ENCODE measurements at places on chromosomes 6 and 20.

GRCh38 chr6:91659891-91660290 lies 1073.0 kb upstream of the MAP3K7 start:
- no peak overlapping the region for H3K27ac ChIP-seq
- H3K4me3 ChIP-seq = no peak overlapping the region
- no peak for DNase-seq
- no peaks in the 10 kb centered on the region for H3K27me3 ChIP-seq

DNA sequence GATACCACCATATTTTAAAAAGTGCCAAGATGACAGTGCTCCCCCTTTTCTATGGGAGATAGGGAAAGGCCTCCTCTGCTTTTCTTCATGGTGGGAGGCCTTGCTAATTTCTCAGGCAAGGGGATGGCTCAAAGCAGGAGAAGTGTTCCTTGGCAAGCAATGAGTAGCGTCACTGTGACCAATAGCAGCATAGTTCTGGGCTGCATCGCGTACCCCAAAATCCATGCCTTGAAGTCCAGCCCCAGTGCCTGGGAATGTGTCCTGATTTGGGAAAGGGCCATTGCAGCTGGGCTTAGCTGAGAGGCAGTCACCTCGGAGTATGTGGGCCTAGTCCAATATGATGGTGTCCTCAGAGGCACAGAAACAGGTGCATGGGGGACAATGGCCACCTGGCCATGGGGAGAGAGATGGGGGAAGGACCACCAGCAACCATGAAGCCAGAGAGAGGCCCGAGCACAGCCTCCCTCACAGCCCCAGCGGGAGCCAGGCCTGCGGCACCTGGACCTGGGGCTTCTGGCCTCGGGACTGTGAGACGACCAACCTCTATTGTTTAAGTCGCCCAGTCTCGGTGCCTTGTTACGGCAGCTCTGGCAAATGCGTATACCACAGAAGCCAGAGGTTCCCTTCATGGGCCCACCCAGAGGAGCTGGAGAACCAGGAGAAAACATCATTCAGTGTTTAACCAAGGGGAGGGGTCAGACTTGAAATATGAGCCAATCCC lies 153.1 kb upstream of the RPS6KA2 start:
- H3K27ac ChIP-seq = no peak overlapping the region
- H3K36me3 ChIP-seq = no peaks in the 10 kb centered on the region
- no peak for DNase-seq
- H3K4me3 ChIP-seq = no peak overlapping the region

DNA sequence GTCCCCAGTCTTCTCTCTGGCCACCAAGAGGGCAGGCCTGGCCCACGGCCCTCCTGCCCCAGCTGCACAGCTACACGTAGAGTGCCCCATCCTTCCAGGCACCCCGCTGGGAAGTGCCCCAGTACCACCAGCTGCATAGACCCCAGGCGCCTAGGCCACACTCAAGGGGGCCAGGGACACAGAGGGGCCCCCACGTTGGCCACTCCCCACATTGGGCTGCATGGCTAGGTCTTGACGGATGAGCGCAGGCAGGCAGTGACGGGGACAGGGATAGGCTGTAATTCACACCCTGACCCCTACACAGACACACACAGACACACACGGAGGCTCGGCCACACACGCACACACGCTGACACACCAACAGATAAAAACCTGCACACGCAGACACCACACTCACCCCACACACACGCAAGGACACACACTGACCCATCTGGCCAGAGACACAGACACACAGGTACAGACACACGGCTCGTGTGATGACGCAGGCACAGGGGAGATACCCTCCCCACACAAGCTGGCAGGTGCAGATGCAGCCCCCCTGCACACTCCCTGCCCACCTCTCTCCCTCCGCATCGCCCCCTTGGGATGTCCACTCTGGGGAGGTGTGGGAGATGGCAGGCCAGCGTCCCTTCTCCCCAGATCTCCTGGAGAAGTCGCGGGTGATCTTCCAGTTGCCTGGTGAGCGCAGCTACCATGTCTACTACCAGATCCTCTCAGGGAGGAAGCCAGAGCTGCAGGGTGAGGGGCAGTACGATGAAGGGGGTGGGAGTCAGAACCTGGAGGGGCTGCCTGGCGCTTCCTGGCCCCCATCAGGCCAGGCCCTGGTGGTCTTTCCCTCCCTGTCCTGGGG lies 30.0 kb downstream of the MYH7B start:
- H3K36me3 ChIP-seq = no peaks in the 10 kb centered on the region
- peak; percentile 24 for DNase-seq
- H3K4me1 ChIP-seq = peaks cover 4% of the 10 kb centered on the region
- no peaks in the 10 kb centered on the region for H3K27me3 ChIP-seq
- no peak overlapping the region for H3K27ac ChIP-seq
- H3K4me3 ChIP-seq = no peak overlapping the region

DNA sequence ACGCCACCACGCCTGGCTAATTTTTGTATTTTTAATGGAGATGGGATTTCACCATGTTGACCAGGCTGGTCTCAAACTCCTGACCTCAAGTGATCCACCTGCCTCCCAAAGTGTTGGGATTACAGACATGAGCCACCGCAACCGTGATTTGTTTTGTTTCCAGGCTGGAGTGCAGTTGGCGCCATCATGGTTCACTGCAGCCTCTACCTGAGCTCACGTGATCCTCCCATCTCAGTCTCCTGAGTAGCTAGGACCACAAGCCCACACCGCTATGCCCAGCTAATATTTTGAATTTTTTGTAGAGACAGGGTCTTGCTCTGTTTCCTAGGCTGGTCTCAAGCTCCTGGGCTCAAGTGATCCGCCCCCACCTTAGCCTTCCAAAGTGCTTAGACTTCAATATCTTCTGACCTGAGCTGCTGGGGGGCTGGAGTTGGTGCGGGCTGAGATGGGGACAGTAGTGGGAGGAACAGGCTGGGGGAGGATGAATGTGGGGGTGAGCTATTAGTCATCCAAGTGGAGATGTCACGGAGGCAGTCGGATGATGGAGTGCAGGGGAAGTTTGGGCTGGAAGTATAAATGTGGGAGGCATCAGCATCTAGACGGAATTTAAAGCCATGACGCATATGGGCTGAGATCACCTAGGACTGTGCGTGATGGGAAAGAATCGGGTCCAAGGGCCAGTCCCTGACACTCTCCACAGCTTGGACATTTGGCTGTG lies 23.1 kb upstream of the ZMYND8 start:
- no peak for DNase-seq
- H3K4me1 ChIP-seq = peaks cover 22% of the 10 kb centered on the region
- no peaks in the 10 kb centered on the region for H3K36me3 ChIP-seq
- H3K27me3 ChIP-seq = no peaks in the 10 kb centered on the region
- no peak overlapping the region for H3K27ac ChIP-seq

- no peaks in the 10 kb centered on the region for H3K36me3 ChIP-seq
- H3K27ac ChIP-seq = no peak overlapping the region
- DNase-seq = peak; percentile 29
- no peak overlapping the region for H3K4me3 ChIP-seq
- H3K27me3 ChIP-seq = no peaks in the 10 kb centered on the region
Observed at GRCh38 chr6:122709922-122710512, 69.5 kb upstream of the FABP7 start.

DNA sequence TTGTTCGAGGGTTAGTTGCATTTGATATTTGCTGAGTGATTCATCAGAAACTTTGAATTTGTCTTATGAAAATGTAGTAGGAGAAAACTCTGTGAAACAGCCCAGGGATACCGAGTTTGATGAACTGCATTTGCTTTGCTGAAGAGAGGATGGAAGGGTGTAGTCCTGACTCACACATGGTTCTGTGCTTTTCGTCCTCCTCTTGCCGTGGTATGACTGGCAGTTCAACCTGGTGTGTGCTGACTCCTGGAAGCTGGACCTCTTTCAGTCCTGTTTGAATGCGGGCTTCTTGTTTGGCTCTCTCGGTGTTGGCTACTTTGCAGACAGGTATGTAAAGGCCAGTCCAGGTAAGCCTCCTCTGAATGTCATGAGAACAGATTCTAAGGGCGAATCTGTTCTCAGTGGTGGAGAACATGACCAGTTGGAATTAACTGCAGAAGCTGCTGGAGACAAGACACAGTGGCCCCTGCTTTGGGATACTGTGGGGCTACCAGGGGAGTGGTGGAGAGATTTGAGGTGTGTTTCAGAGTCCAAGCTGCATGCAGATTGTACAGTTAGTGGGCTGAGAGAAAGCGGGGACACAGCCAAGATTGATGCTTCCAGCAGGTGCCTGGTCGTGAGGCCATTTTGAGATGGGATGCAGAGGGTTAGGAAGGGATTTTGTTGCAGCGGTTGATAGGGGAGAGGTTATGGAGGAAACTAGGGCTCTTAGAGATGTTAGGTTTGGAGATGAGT lies 8.4 kb downstream of the SLC22A1 start:
- no peak overlapping the region for H3K4me3 ChIP-seq
- H3K27ac ChIP-seq = no peak overlapping the region
- no peaks in the 10 kb centered on the region for H3K36me3 ChIP-seq
- H3K4me1 ChIP-seq = no peaks in the 10 kb centered on the region
- no peaks in the 10 kb centered on the region for H3K27me3 ChIP-seq
- DNase-seq = no peak

DNA sequence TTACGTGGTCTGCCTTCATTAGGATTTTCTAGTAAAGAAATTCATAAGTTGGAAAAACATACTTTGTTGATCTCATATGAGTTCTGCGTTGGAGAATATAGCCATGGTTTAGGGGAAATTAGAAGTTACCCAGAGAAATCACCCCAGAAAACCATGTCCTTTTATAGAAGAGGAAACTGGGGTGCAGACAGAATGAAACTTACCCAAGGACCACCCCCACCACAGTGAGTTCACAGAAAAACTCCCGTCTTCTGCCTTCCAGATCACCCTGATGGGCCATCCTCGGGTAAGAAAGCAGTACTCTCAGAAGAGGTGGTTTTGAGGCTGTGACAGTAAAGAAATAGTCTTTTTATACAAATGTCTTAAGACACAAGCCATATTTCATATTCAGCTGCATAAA lies 25.1 kb upstream of the MAFB start:
- H3K36me3 ChIP-seq = no peaks in the 10 kb centered on the region
- H3K4me3 ChIP-seq = no peak overlapping the region
- no peaks in the 10 kb centered on the region for H3K4me1 ChIP-seq

GRCh38 chr20:47102629-47103028 lies 208.0 kb downstream of the EYA2 start:
- no peaks in the 10 kb centered on the region for H3K27me3 ChIP-seq
- H3K4me3 ChIP-seq = no peak overlapping the region
- no peak overlapping the region for H3K27ac ChIP-seq
- H3K4me1 ChIP-seq = no peaks in the 10 kb centered on the region
- no peaks in the 10 kb centered on the region for H3K36me3 ChIP-seq

GRCh38 chr6:158764926-158765325 lies 54.2 kb downstream of the EZR start:
- peaks cover 57% of the 10 kb centered on the region for H3K36me3 ChIP-seq
- H3K27ac ChIP-seq = no peak overlapping the region
- no peaks in the 10 kb centered on the region for H3K27me3 ChIP-seq
- H3K4me1 ChIP-seq = peaks cover 19% of the 10 kb centered on the region
- DNase-seq = peak; percentile 9

GRCh38 chr20:23245553-23246181 lies 104.9 kb upstream of the NXT1 start:
- peaks cover 3% of the 10 kb centered on the region for H3K27me3 ChIP-seq
- peaks cover 22% of the 10 kb centered on the region for H3K4me1 ChIP-seq
- no peak overlapping the region for H3K27ac ChIP-seq
- H3K36me3 ChIP-seq = no peaks in the 10 kb centered on the region

- DNase-seq = no peak
- no peaks in the 10 kb centered on the region for H3K27me3 ChIP-seq
- H3K36me3 ChIP-seq = no peaks in the 10 kb centered on the region
- no peak overlapping the region for H3K4me3 ChIP-seq
- H3K27ac ChIP-seq = no peak overlapping the region
Observed at GRCh38 chr6:45200510-45200909, 127.6 kb upstream of the RUNX2 start.

DNA sequence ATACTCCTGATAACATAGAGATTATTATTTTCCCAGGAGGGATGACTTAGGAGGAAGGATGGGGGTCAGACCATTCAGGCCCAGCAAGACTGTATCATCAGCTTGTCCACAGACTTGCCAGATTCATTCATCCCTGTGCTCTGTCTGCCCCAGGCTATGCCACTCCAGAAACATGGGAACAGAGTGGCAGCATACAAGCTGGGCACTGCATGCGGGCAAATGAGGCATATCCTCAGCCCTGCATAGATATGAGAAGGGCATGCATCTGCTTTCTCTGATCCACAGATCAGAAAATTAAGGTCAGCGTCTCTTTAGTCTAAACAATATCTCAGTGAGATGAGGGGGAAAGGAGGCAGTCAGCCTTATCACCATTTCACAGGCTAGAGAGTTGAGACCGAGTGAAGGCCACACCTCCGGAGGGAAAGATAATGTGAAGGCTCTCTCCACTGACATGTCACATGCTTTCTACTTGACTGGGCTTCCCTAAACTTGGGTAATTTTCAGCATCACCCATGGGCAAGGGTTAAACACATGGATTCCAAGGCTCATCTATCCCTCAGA lies 140.5 kb downstream of the TFAP2B start:
- no peak overlapping the region for H3K4me3 ChIP-seq
- H3K4me1 ChIP-seq = no peaks in the 10 kb centered on the region
- no peak overlapping the region for H3K27ac ChIP-seq
- H3K27me3 ChIP-seq = no peaks in the 10 kb centered on the region
- H3K36me3 ChIP-seq = no peaks in the 10 kb centered on the region

- H3K36me3 ChIP-seq = no peaks in the 10 kb centered on the region
- no peak for DNase-seq
- no peak overlapping the region for H3K4me3 ChIP-seq
- no peaks in the 10 kb centered on the region for H3K4me1 ChIP-seq
- H3K27me3 ChIP-seq = no peaks in the 10 kb centered on the region
Observed at GRCh38 chr6:122657601-122658000, 47.4 kb downstream of the PKIB start.

DNA sequence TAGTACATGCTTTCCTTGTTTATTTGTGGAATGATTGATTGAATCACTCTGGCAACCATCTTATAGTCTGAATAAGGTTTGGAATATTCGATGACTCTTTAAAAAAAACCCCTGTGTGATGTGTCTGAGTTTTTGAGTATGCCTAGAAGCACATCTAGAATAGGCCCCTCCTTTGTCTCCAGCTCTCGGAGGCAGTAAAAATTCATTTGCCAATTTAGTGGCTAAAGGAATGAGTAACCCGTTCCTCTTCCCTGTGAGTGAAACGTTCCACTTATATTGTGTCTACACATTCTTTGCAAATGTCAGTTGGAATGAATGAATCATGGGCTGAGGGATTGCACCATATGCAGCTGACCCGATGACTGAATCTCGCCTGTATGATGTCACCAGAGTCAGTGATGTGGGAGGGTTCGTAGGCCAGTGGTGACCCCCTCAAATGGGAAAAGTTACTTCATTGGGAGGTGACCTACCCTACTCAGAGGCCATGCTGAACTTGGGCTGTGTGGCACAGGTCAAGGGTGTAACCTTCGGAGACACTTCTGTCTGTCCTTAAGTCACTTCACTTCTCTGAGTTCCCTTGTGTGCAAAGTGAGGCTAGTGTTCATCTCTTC lies 21.6 kb downstream of the MOCS3 start:
- no peaks in the 10 kb centered on the region for H3K4me1 ChIP-seq
- H3K27ac ChIP-seq = peak overlapping the region; percentile 21
- DNase-seq = peak; percentile 27
- peaks cover 12% of the 10 kb centered on the region for H3K27me3 ChIP-seq

DNA sequence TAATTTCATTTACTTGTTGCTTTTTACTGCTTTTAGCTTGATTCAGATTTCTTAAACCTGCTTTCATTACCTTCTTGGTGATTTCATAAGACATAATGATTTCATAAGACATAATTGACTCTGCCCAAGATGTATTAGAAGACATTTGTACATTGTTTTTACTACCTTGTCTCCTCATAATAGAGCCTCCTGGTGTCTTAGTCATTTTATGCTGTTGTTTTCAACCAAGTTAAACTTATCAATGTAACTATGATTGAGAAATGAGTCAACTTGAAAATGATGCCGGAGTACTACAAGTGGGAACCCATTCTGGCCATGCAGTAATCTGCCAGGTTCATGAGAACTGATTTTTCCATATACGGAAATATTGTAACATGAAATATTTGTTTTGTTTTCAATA lies 573.6 kb downstream of the MMUT start:
- H3K4me3 ChIP-seq = no peak overlapping the region
- H3K36me3 ChIP-seq = no peaks in the 10 kb centered on the region
- H3K27ac ChIP-seq = no peak overlapping the region

All from adrenal gland (tissue), 19 donors.